ENCODE measurements at places on chromosomes 13 and 19.

DNA sequence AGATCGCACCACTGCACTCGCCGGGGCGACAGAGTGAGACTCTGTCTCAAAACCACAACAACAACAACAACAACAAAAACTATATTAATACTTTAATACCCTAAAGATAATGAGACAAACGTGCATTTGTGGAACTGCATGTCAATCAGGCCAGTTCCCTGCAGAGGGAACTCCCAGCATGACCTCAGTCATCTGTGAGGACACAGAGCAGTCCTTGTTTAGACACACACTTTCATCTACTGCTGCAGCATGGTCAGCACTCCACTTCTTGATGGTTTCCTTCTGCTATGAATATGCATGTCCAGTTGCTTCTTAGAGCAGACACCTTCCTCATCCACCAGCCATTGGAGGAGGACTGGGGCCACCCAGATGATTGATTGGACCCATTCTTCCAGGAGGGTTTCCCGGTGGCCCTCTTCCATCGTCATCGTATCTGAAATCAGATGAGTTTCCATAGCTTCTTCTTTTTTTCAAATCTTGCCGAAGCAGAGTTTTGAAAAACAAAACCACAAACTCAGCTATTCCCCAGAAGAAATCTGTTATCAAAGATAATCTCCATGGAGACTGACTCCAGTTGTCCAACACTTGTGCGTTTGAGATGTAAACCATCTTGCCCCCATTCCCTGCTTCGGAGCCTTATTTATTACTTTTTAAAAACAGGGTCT, 26.5 kb downstream of the ZNF607 start:
- DNase-seq = peak; percentile 72

DNA sequence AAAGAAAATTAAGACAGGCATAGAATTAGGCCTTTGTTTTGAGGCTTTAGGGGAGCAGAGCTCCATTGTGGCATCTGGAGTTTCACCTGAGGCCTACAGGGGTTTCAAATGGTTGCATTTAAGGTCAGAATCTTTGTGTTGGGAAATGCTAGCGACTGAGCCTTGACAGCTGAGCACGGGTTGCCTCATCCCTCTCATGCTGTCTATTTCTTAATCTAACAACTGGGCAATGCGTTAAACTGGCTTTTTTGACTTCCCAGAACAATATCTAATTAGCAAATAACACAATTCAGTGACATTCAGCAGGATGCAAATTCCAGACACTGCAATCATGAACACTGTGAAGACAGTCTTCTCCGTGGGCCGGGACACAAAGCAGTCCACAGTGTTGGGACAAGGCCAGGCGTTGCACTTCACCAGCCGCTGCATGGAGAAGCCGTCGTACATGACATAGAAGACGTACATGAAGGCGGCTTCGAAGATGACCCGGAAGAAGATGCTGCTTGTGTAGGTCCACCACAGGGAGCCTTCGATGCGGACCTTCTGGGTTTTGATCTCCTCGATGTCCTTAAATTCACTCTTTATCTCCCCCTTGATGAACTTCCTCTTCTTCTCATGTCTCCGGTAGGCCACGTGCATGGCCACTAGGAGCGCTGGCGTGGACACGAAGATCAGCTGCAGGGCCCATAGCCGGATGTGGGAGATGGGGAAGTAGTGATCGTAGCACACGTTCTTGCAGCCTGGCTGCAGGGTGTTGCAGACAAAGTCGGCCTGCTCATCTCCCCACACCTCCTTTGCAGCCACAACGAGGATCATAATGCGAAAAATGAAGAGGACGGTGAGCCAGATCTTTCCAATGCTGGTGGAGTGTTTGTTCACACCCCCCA, 3.8 kb downstream of the GJB2 start:
- DNase-seq = no peak

DNA sequence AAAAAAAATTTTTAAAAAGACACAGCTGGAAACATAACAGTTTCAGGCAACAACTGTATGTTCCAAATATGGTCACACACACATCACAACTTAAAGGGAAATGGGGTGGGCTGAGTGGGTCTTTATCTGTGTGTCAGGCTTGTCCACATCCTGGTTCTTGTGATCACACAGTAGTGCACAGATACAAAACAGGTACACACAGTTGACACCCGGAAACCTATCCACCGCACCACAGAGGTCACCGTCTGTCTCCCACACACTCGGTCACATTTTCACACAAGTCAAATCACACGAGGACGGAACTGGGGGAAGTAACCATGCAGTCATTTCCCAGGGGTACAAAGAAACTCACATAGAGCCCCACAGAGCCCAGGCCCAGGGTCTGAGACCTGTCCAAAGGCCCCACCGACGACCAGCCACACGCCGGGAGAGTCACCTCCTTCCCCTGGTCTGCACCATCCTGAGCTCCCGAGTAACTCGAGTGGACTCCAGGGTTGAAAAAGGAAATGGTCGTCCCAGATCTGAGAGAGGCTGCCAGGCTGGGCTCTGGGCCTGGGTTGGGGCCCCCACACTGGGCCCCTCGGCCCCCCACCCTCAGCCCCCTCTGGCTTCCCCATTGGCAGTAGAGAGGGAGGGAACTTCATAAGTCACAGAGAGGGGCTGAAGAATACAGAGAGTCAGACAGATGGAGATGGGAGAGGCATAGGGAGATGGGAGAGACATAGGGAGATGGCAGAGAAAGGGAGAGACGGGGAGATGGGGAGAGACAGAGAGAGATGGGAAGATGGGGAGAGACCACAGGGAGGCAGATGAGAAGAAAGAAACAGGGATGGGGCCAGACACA, 1.3 kb upstream of the PPAN start:
- no peak for DNase-seq

- no peak for DNase-seq
Observed at GRCh38 chr19:49677231-49677900, at the start of gene PRMT1. Gene PRMT1 (plus strand): TSS chr19:49677271. CDS start chr19:49677281, 10 bp downstream.

DNA sequence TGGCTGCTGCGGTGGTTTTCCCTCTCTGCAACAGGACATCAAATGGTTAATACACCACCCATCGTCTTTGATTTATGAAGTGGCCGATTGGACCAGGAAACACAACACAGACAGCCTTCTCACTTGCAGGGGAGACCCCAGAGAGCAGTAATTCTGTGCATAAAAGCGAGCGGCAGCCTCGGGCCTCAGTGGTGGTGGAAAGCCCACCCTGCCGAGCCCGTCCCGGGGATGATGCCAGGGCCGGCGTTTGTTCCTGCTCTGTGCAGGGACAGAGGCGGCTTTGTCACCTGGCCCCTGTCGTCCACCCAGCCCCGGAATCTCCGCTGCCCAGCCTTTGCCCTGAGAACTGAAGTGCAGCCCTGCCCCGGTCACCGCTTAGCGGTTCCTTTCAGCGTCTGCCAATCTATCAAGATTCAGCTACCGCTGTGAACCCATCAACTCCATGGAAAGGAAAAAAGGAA, 184.4 kb downstream of the TSHZ3 start:
- DNase-seq = no peak

DNA sequence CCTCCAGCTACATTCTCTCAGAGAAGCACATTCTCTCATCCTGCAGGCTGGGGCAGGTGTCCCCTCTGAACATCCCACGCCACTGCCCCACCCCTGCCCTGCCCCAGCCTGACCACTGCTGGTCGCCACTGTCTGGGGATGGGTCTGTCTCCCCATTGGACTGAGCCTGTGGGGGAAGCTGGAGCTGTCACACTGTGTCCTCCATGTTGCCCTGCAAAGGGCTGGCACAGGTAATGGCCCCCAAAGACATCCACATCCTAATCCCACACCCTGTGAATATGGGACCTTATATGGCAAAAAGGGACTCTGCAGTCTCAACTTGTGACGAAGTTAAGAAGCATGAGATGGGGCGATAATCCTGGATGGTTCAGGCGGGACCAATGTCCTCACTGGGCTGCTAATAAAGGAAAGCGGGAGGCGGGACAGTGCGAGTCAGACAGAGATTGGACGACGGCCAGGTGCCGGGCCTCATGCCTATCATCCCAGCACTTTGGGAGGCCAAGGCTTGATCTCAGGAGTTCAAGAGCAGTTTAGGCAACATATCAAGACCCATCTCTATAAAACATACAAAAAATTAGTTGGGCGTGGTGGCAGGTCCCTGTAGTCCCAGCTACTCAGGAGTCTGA, 9.1 kb downstream of the AP2S1 start:
- DNase-seq = no peak

GRCh38 chr13:27064252-27064995, 107.2 kb downstream of the USP12 start:
- no peak for DNase-seq

DNA sequence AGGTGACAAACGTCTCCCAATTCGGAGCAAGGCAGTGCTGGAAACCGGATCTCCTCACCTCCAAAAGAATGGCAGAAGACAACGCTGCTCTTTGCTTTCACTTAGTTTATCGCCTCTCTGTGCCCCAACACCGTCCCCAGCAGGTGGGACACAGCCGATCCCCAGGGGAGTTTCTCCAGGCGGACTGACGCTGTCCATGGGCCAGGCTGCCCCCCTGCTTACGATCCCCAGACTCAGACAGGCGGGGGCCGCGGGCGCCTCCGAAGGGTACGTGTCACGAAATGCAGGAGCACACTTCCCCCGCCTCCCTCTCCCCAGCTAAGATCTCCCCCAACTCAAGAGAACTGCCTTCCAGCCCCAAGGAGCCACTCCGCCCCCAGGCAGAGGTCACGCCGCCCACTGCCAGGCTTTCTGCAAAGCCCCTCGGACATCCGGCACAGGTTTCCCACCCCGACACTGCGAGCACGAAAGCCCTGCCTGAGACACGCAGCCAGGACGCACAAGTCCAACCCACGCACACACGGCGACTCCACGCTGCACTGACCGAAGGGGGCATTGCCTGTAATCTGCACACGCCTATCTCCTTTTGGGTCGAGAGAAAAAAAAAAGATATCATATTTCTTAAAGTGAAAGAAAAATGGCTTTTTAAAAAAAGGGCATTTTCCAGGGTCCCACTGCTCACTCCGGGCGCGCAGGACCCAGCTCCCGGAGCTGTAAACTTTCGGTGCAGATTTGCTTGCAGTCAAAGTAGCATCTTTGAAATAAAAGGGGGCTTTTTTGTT, 2.0 kb downstream of the SPRY2 start:
- DNase-seq = peak; percentile 75

GRCh38 chr19:53019684-53020083, 6.0 kb downstream of the ERVV-1 start:
- DNase-seq = no peak

GRCh38 chr13:32428581-32429432, 877 bp upstream of the N4BP2L1 start:
- DNase-seq = peak; percentile 47

GRCh38 chr19:10544753-10545251, 1.1 kb downstream of the ATG4D start:
- no peak for DNase-seq

GRCh38 chr13:44044547-44045179, 165.0 kb downstream of the LACC1 start:
- no peak for DNase-seq

GRCh38 chr13:53092931-53093330, 64.3 kb downstream of the OLFM4 start:
- DNase-seq = peak; percentile 67

- no peak for DNase-seq
Observed at GRCh38 chr13:30798776-30799355, 63.5 kb downstream of the ALOX5AP start.

DNA sequence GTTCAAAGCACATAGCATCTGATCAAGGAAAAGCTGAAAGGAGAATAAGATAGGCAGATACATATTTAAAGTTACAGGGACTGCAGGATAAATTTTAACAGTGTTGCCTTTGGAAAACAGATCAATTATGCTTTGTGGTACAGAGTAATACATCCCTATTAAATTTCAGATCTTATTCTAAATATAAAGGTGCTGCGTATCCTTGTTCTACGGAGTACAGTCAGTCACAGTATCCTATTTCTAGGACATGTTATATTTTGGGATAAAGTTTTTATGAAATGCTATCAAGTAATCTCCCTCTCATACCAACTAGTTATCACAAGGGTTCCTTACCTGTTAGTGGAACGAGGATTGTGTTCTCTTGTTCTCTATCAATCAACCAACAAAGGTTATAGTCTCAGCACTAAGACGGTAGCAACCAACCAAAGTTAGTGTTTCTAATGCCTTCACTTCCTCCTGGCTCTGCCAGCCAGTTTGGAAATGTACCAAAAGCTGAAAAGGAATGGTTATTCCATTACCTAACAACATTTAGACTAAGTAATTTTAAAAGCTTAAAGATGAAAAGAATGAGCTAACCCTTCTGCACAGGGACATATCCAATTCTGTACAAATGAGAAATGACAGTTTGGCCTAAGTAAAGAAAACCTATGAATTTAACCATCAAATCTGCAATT, 35.2 kb downstream of the TSC22D1 start:
- DNase-seq = no peak

DNA sequence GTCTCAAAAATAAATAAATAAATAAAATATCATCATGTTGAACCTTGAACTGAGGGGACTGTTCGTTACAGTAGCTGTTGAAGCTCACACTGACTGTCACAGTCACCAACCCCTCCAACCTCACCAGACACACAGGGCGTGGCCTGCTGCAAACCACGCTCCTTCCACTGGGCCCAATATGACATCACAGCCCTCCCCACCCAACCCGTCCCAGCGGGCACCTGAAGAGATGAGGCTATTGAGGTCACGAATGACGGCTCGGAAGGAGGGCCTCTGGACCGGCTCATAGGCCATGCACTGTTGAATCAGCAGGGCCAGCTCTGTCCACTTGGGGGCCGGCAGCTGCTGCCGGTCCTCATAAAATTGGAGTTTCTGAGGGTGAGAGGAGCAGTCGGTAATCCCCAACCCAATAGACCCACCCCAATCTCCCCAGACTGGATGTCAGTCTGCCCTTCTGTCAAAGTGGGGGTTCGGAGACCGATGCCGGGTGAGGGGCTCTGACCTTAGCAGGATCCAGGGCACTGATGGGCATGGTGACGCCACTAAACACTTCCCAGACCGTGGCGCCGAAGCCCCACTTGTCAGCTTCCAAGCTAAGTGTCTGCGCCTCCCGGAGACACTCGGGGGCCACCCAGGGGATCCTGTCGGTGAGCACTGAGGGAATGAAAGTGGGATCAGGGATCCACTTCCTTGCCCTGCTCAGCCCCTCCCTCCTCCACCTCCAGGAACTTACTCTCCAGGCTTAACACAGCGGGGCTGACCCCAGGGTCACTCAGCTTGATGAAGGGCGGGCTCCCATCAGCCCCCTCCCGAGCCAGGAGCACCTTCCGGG, 13.2 kb downstream of the JAK3 start:
- DNase-seq = no peak

DNA sequence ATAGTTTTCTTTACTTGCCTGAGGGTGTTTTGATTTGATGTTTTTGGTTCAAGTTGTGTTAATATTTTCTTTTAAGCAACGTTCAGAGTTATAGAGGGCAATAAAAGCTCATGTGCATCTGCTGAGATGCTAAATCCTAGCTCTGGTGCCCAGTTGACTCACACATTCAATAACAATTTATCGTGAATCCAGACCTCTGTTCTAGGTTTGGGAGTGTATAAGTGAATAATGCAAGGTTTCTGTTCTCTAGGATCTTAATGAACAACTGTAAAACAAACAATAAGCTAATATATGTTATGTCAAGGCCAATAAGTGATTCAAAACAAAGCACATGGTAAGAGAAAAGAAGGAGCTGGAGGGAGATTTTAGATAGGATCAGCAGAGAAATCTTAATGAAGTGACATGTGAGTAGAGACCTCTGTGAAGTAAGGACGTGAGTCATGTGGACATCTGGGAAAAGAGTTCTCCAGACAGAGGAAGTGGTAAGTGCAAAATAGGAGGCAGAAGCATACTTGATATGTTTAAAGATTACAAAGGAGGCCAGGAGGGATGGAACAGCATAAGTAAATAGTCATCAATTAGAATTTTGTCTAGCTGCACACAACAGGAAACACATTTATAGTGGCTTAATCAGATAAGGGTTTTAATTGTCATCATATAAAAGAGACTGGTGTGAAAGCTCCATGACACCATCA, 278.5 kb upstream of the HTR2A start:
- no peak for DNase-seq

Measured in globus pallidus (tissue), 1 donor.